ENCODE measurements at places on chromosomes 11 and 22.
A peak's percentile ranks its signal among the peaks of the same experiment; 100 is the strongest.

GRCh38 chr22:38725900-38726655 lies 20.3 kb downstream of the GTPBP1 start:
- DNase-seq, result no peak

DNA sequence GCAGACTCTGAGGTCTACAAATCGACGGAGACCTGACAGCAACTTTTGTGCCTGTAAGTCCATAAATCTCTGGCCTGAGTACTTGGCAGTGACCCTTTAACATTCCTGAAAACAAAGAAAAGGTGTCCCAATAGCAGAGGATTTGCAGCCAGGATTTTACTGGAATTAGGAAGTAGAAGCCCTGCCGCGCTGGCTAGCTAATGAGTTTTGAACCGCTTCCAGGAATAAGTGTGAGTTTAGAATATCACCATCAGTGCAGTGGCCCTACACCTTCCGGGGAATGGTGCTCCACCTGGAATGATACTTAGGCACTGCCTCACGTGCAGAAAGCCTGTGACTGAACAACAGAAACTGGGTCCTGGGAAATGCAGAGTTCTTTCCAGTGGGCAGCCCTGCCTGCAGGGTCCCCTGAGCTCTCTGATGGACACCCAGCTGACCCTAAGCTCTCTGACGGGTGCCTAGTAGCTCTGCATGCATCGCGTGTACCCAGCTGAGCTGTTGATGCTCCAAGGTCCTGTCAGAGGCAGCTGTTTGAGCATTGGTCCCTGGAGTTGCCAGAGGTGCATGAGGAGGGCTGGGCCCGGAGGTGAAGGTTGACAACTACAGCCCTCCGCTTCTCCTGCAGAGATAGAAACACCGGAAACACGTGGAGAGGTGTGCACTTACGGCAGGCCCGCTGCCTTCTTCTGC lies 380.9 kb downstream of the TBC1D22A start:
- no peak for DNase-seq

DNA sequence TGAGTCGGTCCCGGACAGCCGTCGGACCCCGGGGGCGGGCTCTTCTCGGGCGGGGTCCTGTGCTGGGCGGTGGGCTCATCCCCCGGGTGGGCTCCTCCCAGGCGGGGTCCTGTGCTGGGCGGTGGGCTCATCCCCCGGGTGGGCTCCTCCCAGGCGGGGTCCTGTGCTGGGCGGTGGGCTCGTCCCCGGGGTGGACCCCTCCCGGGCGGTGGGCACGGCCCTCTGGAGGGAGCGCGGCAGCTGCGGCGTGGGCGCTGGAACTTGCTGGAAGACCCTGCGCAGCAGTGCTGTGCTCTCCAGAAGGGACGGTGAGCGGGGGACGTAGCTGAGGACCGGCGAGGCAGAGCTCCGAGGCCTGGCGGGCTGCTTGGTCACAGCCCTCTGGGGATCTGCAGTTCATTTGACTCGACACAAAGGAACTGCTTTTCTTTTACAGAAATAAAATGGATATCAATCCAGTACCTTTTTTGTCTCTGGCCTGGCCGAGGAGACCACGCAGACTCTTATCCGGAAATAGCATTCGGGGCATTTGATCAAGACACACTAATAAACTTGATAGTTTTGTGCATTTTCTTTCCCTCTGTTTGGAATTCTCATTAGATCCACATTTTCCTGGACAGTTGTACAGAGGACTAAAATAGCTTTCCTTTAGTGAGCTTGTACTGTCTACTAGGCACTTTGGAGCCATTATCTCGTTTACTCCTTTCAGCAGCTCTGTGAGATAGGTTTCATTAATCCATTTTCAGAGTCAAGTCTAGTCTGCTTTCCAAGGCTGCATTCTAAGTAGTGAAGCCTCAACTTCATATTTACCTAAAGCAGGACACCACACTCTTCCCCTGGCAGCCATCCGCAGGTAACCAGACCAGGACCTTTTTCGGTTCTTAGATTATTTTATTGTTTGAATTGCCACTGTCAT lies 812 bp downstream of the JAM3 start:
- DNase-seq, result no peak

DNA sequence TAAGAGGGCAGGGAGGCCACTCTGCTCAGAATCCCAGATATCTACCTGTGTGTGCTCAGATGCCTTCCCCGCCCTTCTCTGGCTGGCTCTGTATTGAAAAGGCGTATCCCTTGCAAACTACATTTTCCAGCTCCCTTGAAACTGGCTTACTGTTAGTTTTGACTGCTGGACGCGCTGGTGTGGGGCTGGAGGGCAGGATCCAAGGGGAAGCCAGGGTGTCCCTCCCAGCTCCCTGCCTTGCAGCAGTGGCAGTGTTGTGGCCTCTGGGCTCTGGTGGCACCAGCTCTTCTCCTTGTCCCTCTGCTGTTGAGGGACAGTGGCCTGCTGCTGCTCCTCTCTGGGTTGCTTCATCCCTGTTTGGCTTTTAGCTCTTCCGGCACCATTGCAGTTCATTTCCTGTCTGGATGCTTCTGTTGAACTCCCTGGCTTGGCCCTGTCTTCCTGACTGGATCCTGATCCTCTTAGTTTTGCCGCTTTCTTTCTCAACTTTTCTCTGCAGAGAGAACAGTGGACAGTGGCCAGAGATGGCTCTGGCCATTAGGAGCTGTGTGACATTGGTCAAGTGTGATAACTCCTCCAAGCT lies 107.1 kb upstream of the PARVA start:
- DNase-seq, result no peak

GRCh38 chr22:23248583-23248982 lies 68.3 kb downstream of the BCR start:
- no peak for DNase-seq

DNA sequence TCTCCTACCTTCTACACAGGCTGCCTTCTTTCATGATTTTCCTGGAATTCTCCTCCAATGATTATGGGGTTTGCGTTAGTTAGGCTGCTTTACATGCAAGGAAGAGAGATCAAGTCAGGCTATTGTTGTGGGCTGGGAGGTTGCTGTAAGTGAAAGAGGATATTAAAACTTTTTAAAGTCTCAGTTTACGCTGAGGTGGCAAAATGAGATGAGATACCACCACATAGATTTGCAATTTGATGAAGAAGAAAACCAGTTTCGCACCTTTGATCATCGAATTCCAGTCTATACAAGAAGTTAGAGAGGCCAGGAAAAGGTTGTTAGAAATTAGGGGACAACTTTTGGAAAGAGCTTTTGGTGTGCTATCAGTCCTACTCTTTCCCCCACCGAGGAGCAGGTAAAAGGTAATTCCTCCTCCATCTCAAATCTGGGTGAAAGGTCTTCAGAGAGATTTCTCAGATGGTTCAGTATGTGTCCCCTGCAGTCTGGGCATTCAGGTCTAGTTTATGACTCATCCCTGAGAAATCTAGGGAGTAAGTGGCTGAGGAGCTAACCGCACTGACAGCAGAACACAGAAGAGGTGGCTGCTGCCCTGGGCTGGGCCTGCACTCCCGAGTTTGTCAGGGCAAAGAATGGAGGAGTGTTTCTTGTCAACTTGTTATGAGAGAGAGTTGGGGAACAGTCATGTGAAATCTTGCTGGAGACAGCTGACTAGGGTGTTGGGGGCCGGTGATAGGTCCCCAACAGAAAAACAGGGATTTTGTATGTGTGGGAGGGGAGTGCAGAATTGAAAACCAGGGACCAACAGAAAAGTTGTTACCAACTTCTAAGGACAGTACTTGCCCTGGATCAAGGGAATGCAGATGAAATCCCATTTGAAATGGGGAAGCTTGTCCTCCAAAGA lies 34.7 kb downstream of the CCDC83 start:
- DNase-seq, result no peak

GRCh38 chr22:39098026-39098425 lies 982 bp downstream of the APOBEC3H start:
- no peak for DNase-seq

GRCh38 chr11:2178906-2179494 lies 7.4 kb upstream of the TH start:
- no peak for DNase-seq

DNA sequence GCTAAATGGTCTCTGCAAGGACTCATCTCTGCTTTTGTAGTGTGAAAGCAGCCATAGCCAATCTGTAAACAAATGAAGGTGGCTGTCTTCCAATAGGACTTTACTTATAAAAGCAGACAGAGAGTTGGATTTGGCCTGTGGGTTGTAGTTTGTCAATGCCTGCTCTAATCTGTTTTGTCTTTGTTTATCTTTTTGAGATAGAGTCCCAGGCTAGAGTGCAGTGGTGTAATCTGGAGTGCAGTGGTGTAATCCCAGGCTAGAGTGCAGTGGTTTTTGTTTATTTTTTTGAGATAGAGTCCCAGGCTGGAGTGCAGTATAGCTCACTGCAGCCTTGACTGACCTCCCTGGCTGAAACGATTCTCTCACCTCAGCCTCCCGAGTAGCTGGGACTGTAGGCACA lies 8.6 kb downstream of the PPP6R3 start:
- DNase-seq, result no peak

GRCh38 chr11:66996609-66997273 lies 21.6 kb downstream of the C11orf86 start:
- DNase-seq, result no peak

- no peak for DNase-seq
These were observed 188.7 kb downstream of the CTTN start for GRCh38 chr11:70587075-70587389.

GRCh38 chr22:41009222-41009948 lies 58.2 kb downstream of the RBX1 start:
- DNase-seq, result no peak

DNA sequence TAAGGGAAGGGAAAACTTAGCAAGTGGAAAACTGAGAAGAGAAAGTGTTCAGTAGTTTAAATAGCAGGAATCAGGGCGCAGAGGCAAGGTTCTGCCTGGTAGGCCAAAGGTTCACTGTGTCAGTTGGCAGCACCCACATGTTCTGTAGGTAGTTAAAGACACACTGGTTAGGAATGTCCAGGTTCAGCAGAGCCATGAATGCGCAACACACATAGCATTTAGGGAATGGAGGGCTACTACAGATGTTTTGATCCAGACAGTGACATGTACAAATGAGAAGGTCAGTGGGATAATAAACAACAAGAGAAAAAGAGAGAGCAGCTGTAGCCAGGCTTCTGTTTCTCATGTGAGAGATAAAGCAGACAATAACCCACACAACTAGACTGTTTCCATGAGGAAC lies 56.2 kb upstream of the ARHGAP42 start:
- DNase-seq, result peak; percentile 26

- no peak for DNase-seq
These were observed 63.2 kb downstream of the PACS1 start for GRCh38 chr11:66133216-66133775.

GRCh38 chr11:14411818-14412217 lies 52.8 kb upstream of the RRAS2 start:
- DNase-seq, result no peak

DNA sequence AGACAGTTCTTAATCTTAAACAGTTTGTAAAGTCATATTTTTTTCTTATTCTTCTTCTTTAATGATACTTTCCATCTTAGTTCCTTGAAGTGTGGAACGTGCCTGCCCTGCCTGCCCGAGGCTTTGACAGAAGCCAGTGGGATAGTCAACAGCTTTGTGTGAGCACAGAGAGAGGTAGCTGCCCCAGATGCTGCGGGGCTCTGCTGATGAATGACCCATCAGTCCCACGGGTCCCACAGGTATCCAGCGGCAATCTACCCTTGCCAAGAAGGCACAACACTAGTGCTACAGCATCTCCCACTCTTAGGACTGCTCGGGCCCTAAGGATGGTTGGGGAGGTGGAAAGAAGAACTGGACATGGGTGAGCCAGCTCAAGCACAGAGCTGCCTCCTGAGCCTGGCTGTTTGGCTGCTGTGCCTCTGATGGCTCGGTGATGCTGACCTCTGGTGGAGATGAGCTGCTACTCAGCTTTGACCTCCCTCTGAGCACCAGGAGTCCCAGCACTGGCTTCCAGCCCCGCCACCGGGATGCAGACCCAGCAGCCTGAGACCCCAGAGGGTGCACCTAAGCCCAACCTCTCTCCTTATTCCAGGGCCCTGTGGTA lies 11.8 kb upstream of the APLNR start:
- peak; percentile 67 for DNase-seq

- no peak for DNase-seq
These were observed 227.2 kb downstream of the BRD1 start for GRCh38 chr22:49600468-49600867.

- no peak for DNase-seq
These were observed 1077.4 kb downstream of the BRD1 start for GRCh38 chr22:48750282-48750681.

DNA sequence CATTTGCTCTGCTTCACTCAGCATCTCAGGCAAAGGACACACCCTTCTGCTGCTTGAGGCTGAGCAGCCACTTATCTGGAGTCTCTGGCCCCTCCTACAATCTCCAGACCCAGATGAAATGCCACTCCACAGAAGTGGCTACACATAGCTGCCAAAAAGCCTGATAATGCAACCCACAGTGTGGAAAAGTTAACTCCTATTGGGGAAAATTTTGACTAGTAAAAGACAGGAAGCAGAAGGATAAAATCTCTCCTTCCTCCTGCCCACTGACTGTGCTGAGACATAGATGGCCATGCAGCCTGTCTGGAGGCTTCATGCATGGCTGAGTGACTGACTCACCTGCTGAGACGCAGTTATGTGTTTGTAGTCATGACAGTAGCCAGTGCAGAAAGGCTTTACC lies 92.3 kb upstream of the TEAD1 start:
- DNase-seq, result no peak

GRCh38 chr22:48760481-48761390 lies 1066.9 kb downstream of the BRD1 start:
- DNase-seq, result no peak

- no peak for DNase-seq
These were observed 138.7 kb downstream of the SOX6 start for GRCh38 chr11:16217631-16218030.

GRCh38 chr11:57353852-57354251 lies 15.7 kb downstream of the P2RX3 start:
- DNase-seq, result no peak

GRCh38 chr11:1118755-1119603 lies 38.8 kb upstream of the MUC5AC start:
- DNase-seq, result peak; percentile 18

DNA sequence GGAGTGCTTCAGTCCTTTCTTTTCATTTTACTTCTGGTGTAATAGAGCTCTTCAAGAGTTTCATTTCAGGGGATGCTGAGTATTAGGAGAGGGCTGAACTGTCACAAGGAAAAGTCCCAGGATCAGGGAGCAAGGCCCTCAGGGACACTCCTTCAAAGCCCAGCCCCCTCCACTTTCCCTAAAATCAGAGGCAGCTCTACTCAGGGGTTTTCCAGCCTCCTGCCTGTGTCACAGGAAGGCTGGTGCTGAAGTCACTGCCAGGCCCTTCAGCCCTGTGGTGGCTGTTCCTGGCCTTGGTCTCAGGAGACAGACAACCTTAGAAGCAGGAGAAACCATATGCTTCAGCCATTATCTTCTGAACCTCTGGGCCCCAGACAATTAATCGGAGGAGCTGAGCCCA lies 36.4 kb upstream of the KIRREL3 start:
- DNase-seq, result no peak

All from left colon (tissue), 2 donors.